ENCODE measurements at places on chromosomes 12 and 14. TPM values are rescaled to one million over a fixed set of nuclear protein-coding genes. Genes with fewer than 3 reads are reported as not detected.

SH2B3 gene
- 9.8 TPM for total RNA-seq

PLA2G1B gene
- total RNA-seq, result not detected

DNA sequence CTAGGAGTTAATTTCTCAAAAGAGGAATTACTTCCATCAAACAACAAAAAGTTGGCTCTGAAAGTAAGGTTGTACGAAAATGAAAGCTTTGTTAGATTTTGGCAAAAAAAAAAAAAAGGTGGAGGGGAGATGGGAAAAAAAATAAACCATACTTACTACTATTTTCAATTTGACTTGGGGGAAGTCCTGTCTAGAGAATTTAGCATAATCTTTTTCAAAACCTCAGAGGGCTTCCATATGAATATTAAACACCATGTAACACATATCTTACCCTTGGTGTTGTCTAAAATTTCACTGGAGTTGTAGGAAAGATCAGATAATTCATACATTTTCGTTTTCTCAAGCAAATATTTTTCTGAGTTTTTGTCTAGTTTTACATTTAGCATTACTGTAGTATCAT lies 17.5 kb downstream of the GRIP1 start:
- no peaks in the 10 kb centered on the region for H3K4me1 ChIP-seq
- no peak overlapping the region for H3K4me3 ChIP-seq
- no peaks in the 10 kb centered on the region for H3K36me3 ChIP-seq

DNA sequence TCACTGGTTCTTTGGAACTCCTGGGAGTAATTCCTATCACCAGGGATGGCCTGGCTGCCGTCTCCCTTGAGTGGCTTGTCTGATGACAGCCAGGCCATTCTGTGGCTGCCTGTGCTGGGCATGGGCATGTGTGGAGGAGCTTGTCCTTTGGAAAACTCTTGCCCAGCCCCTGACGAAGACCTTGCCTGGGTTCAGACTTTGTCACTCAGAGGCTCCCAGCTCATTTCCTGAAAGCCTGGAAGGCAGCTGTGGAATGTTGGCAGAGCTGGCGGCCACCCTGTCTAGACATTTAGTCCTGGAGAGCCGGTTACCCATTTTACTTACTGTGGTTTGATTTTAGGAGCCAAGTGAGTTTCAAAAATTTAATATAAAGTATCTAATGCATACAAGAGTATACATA lies 34.0 kb downstream of the TUNAR start:
- no peak for DNase-seq
- H3K27me3 ChIP-seq, result no peaks in the 10 kb centered on the region
- H3K4me3 ChIP-seq, result no peak overlapping the region
- H3K36me3 ChIP-seq, result no peaks in the 10 kb centered on the region
- H3K4me1 ChIP-seq, result peaks cover 10% of the 10 kb centered on the region

- no peak overlapping the region for H3K4me3 ChIP-seq
- H3K27ac ChIP-seq, result no peak overlapping the region
- no peaks in the 10 kb centered on the region for H3K4me1 ChIP-seq
- no peaks in the 10 kb centered on the region for H3K27me3 ChIP-seq
- DNase-seq, result no peak
These were observed 269.7 kb downstream of the KSR2 start for GRCh38 chr12:117699118-117699517.

Measured in stomach (tissue), 19 donors.